NCI-H2029 treated with DMSO at 0.1 percent for 48 hours (cell line): ENCODE measurements at places on chromosomes 13 and 19.

GRCh38 chr13:110103534-110103933 lies 203.4 kb downstream of the COL4A1 start:
- no peak for DNase-seq

DNA sequence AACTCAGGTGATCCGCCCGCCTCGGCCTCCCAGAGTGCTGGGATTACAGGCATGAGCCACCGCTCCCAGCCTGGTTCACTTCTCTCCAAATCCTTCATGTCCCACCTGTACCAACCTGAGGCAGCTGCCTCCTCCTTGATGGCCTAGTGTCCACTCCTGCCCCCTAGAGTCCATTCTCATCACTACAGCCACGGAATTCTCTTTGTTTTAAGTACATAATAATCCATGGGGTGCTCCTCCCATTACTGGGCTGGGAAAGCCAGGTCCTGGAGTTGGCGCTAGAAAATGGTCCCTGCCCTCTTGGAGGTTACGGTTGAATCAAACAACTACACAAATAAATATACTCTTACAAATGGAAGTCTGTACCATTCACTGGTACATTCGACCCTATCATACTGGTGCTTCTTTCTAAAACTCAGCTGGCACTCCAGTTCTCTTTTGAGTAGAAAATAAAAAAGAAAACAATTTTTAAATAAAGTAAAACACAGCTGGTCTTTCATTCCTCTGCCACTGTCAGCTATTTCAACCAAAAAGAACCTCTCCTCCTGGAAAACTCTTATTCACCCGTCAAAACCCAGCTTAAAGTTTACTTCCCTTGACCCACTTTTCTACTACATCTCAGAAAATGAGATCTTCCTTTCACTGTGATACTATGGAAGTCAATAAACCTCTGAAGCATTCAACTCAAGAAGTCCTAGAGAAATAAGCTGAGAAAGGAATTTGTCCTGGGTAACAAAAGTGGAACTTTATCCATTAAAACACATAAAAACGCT lies 22.4 kb upstream of the ARHGEF18 start:
- DNase-seq = no peak

DNA sequence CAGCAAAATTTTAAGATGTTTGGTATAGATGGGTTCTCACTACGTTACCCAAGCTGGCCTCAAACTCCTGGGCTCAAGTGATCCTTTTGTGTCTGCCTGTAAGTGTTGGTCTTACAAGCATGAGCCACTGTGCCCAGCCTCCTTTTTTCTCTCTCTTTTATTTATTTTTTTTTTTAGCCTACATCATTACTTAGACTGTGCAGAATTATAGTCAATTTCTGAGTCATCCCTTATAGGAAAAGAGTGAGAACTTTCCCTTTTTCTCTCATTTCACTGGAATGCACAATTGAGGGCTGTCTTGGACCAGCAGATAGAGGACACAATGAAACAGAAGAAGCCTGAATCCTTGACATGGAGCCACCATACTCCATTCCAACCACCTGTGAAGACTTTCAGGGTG lies 13.3 kb downstream of the TSKS start:
- DNase-seq = no peak

DNA sequence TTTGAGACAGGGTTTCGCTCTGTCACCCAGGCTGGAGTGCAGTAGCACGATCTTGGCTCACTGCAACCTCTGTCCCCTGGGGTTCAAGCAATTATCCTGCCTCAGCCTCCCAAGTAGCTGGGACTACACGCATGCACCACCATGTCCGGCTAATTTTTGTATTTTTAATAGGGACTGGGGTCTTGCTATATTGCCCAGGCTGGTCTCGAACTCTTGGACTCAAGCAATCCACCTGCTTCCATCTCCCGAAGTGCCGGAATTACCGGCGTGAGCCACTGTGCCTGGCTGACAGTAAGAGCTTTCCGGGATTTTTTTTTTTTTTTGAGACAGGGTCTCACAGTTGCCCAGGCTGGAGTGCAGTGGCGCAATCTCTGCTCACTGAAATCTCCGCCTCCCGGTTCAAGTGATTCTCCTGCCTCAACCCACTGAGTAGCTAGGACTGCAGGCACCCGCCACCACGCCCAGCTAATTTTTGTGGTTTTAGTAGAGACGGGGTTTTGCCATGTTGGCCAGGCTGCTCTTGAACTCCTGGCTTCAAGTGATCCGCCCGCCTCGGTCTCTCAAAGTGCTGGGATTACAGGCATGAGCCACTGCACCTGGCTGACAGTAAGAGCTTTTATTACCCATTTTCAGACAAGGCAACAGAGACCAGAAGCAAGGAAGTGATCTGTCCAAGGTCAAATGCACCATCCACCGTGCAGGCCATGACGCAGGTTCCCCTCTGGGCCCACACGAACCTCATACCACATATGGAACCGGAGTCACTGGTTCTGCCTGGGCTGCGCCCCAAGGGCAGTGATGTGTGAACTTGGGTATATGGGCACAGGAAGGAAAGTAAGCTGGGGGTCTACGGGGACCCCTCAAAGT lies 21.0 kb downstream of the RFX1 start:
- DNase-seq = no peak

- DNase-seq = no peak
These were observed 5.5 kb downstream of the UPK1A start for GRCh38 chr19:35671818-35672217.

- no peak for DNase-seq
These were observed 442.7 kb downstream of the OXGR1 start for GRCh38 chr13:96551546-96551945.

DNA sequence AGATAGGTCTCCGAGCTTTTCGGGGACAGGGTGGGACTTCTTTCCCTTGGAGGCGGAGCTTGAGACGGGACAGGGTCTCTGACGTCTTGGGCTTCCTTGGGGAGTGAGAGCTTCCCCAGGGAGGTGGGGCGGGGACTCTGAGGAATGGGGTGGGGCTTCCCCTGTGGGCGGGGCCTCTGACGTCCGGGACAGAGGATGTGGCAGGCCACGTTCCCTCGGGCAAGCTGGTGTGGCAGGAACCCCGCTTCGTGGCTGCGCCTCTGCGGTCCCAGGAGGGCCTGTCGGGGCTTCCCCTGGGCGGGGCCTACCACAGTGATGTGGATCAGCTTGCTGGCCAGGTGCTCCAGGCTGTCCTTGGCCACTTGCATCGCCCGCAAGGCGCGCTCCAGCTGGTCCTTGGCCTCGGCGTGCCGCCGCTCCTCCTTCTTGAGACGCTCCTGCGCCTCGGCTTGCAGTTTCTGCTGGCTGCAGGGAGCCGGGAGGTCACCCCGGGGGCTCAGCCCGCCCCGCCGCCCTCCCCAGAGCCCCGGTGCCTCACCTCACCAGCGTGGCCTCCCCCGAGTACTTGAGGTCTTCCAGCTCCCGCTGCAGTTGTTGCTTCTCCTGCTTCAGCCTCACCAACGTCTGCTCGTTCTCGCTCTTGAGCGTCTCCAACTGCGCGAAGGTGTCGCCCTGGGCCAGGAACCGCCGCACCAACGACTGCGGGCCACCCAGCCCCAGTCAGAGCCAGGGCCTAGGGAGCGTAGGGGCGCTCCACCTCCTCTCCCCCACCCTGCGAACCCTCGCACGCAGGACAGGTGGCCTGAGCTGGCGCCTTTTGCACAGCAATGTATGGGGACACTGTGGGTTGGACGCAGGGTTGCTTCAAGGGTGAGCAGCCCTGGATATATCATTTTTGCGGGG lies 3.3 kb upstream of the RGL3 start:
- no peak for DNase-seq

GRCh38 chr13:110242615-110243014 lies 64.3 kb downstream of the COL4A1 start:
- DNase-seq = no peak

DNA sequence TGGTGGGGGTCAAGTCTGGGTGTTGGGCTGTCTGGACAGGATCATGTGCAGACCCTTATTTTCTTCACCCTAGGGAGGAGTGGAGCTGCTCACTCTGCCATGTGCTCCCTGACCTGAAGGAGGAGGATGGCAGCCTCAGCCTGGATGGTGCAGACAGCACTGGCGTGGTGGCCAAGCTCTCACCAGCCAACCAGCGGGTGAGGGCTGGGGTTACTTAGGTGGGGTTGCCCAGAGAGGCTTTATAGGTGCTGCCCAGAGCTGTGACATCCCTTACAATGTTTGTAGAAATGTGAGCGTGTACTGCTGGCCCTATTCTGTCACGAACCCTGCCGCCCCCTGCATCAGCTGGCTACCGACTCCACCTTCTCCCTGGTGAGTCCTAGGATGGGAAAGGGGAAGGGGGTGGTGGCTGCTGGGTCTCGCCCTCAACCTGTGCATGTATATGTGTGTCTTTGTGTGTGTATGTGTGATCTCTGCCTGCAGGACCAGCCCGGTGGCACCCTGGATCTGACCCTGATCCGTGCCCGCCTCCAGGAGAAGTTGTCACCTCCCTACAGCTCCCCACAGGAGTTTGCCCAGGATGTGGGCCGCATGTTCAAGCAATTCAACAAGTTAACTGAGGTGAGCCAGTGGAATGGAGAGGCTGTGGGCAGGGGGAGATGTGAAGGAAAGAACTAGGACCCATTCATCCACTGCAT lies 5.1 kb downstream of the CHMP2A start:
- no peak for DNase-seq

GRCh38 chr19:55418185-55418584 lies 10.6 kb upstream of the UBE2S start:
- peak; percentile 3 for DNase-seq

GRCh38 chr13:48738311-48738710 lies 84.6 kb downstream of the CYSLTR2 start:
- DNase-seq = no peak

DNA sequence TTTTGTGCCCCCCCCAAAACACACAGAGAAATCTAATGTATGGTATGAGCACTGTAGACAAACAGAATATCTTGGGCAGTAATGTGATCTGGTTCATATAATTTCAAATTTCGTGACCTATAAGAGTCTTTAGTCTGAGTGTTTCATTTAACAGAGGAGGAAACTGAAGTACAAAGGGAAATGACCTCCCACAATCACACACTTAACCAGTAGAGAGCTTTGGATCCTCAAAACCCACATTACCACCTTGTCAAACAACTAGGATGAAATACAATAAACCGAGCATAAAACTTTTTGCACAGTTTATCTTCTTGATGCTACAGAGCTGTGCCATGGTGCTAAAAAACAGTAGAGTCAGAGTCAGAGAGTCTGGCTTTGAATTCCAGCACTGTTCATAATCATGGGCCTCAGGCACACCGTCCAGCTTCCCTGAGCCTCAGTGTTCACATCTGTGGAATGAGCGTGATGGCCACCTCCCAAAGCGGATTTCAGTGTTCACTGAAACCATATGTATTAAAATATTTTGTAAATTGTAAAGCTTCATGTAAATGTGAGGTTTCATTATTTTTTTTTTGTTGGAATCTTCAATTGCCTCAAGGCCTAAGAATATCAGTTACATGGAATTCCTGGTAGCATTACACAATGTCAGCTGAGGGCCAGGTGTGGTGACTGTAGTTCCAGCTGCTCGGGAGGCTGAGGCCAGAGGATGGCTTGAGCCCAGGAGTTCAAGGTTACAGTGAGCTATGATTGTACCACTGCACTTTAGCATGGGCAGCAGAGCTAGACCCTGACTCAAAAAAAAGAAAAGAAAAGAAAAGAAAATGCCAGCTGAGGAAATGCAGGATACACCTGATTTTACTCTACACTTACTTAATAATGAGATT lies 126.4 kb upstream of the FRY start:
- DNase-seq = no peak

- no peak for DNase-seq
These were observed 1.7 kb upstream of the IFT88 start for GRCh38 chr13:20565115-20565736.

DNA sequence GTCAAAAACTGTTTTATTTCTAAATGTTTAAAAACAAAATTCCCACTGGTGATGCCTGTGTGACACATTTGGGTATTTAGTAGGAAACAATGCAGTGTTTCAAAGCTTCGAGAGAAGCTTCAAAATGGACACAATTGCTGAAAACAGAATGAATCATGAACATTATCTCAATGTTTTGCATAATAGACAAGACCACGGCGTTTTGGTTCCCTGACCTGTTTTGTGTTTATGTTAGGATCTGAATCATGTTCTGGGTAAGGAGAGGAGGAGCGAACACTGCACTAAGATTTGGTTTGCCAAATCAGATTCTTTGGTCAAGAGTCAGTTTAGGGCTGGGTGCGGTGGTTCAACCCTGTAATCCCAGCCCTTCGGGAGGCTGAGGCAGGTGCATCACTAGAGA lies 42.2 kb downstream of the IFT88 start:
- no peak for DNase-seq

GRCh38 chr19:35853038-35853756 lies 893 bp upstream of the NPHS1 start:
- DNase-seq = no peak

GRCh38 chr19:17116996-17117702 lies 41.6 kb downstream of the MYO9B start:
- DNase-seq = no peak

DNA sequence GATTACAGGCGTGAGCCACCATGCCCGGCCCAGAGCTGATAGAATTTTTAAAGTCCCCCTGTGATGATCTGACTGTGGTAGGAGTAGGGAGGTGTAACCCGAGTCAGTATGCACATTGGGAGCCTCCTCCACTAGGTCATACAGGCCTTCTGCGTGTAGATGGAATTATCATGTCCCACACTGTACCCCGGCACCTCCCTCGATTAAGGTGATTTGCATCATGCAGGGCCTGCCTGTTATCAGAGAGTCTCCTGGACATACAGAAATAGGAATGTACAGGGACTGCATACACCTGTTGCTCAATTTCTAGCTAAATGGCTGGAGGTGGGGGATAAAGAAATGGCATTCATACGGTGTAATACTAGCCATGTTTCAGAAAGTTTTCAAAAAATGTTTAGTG lies 922 bp upstream of the ERVK3-1 start:
- DNase-seq = no peak

DNA sequence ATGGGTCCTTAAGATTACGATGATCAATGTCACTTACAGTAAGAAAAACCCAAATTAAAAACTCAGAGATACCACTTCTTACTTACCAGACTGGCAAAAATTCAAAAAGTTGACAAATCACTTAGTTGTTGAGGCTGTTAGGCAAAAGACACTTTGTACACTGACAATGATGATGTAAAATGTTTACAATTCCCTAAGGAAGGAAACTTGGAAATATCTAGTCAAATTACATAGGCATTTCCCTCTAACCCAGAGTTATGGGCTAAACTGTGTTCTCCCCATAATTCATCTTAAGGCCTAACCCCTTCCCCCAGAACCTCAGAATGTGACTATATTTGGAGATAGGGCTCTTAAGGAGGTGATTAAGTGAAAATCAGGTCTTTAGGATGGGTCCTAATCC lies 12.0 kb downstream of the TGDS start:
- DNase-seq = no peak

DNA sequence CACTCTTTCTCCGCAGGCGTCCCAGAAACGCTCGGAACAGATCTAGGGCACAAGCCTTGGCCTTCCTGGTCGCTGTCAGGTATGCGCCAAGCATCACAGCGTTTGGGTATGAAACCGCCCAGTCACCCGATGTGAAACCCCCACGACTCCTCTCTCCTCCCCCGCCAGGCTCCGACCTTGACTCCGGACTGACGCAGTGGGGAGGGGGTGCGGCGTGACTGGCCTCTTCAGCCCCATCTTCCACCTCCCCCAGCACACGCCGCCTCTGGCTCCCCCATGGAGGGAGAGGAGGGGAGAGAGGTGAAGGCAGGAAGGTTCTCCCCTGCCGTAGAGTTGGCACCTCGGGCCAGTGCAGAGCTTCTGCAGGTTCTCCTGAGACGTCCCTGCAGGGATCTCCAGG lies 22.0 kb upstream of the ARHGEF7 start:
- DNase-seq = no peak
